Immature natural killer cell (primary cell): ENCODE measurements at places on chromosomes 4 and X.

- no peak for DNase-seq
Measured at GRCh38 chr4:58456727-58457384, 1346.7 kb upstream of the IGFBP7 start.

DNA sequence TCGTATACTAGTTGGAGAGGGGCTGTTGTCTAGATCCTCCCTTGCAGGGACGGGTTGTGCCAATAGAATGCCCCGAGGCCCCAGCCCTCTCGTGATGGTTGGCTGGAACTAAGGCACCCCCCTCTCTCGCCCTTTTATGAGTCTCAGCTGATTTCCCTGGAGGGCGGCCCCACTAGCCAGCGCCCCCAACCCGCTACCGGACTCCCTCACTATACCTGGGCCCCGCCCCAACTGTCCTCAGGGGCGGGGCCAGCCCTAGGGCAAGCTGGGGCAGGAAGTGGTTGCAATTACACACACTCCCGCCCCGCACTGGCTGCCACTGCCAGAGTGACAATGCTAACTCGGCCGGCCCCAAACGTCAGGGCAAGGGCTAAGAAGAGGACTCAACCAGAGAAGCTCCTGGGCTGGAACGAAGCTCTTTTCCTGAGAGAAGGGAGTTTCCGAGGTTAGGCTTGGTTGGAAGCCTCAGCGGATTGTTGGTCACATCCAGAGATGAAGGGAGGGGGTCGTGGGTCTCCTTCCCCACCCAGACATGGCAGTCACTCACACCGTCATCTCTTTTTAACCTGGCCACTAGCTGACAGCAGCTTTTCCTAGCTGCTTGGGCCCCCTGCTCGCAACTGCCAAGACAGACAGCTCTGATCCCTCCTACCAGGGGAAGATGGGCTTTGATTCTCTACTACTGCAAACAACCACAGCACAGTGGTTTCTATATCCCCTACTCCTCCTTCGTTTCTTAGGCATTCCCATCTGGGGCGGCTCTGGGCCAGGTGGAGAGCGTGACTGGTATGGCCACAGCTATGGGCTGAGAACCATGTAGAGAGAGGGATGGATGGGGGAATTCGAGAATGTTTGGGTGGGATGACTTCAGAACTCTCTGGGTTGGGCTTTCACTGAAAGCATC lies 21.0 kb upstream of the BCORL1 start:
- peak; percentile 67 for DNase-seq

DNA sequence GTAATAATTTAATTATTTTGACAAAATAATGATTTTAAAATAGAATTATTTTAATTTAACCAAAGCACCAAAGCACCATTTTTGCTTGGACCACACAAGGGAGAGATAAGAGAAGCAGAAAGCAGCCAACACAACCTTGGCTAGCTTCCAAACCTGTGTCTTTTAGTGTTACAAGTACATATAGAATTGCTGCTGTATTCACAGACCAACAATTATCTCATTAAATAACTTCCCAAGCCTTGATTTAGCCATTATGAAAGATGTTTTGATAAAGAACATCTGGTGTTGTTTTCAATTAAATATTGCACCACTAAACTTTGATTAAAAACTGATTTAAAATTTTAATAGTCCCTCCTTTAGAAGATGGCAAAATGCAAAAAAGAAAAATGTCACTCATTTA lies 14.0 kb upstream of the IGFBP7 start:
- DNase-seq = no peak

DNA sequence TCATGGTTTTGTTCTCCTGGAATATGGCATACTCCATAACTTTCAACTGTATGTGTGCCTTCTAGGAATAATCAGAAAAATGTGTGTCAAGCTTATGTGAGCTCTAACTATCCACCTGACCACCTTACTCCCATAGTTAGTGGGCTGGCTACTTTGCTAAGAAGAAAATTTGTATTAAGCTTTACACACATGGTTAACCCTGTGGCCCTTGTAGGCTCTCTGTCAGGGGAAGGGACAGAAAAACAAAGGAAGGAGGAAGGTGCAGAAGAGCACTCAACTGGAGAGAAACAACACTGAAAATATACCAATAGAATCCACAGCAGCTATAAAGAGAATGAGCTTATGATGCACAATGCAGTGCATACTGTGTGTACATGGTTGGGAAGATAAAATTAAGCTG lies 84.6 kb downstream of the PPP3CA start:
- DNase-seq = no peak

GRCh38 chr4:128513664-128514484 lies 226.3 kb upstream of the PGRMC2 start:
- DNase-seq = no peak

- no peak for DNase-seq
Measured at GRCh38 chr4:176189891-176190795, 5.2 kb downstream of the SPATA4 start.
